Dermis blood vessel endothelial cell (primary cell): ENCODE measurements at places on chromosomes 1 and 21.

GRCh38 chr1:43443197-43443946, 10.4 kb downstream of the HYI start:
- no peak for DNase-seq

DNA sequence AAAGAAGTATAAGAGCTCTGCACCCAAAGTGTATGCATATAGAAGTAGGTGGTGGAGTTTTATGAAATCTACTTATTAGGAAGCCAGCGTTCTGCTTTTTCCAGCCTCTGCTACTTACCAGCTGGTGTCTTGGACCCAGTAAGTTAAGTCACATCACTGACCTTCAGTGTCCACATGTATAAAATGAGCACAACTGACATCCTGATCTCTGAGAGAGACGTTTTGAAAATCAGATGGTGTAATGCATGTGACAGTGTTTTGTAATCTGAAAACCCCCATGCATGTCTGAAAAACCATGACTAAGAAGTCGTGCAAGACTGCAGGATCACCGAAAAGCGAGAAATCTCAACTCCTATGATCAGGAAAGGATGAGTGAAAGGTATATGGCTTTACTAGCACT, 2.0 kb downstream of the CR1 start:
- DNase-seq = no peak

DNA sequence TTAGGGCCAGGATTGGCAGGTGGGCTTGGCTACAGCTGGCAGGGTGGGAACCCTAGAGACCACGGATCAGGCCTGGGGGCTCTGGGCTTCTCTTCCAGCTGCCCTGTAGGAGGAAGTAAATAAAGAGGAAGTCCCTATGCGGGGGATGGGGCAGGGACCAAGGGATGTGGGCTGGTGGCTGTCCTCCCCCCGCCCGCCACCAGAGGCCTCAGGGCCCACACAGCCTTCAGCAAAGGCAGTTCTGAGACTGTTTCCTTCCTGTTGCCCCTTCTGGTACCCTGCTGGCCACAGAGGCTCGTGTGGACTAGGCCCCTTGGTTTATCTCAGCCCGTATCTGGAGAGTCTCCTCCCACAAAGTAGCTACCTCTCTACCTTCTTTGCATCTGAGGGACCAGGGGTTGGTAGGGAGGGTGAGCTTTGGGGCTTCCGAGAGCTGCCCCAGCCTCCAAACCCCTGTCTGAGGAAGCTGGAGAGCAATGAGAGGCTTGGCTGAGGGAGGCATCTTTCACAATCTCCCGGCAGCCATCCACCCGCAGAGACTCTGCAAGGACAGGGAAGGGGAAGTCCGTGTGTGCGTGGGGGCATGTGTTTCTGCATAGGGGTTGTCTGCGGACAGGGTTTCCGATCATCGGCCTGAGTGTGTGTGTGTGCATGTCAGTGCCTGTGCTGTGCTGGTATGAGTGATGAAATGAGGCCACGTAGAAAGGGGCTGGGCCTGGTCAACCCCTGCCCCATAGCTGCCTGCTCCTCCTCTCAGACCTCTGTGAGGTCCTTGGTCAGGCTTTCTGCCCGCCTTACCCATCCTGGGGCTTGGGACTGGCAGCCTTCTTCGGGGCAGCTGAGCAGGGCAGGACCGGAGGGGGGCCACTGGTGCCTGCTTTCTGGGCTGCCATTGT, 12.5 kb downstream of the RPS6KA1 start:
- peak; percentile 34 for DNase-seq

GRCh38 chr1:234206651-234207284, 166.5 kb upstream of the COA6 start:
- no peak for DNase-seq

DNA sequence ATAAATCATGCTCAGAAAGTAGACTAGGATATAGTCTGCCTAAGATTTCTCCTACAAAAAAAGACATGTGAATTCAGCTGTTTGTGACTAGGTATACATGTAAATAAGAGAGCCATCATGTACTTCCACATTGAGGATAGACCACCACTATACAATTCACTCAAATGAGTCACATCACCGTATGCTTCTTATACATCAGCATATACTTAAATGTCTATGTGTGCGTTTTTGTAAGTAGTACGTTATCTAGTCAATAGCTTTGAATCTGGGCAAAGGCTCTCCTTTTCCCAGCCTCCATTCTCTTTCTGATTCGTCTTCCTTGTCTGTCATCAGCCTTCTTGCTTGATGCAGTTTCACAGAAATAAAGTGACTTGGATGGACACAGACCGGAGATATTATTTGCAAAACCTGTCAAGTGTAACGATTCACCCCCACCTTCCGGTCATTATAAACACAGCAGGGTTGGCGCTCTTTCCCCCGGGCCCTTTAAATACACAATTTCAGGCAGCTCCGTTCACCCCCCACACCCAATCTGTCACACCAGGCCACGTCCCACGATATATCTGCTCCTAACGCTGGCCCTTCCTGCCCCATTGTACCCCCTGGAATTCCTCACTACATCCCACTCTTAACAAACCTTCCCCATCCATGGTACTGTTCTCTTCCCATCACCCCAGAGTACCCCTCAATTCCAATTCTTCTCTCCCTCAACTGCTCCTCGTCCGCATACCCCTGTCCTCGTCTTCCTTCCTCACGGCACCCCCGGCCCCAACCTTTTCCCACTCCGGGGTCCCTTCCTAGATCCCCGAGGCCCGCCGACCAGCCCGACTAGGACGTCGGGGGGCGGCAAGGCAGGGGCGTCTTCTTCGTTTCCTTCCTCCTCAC, 636 bp downstream of the VAMP4 start:
- peak; percentile 48 for DNase-seq

DNA sequence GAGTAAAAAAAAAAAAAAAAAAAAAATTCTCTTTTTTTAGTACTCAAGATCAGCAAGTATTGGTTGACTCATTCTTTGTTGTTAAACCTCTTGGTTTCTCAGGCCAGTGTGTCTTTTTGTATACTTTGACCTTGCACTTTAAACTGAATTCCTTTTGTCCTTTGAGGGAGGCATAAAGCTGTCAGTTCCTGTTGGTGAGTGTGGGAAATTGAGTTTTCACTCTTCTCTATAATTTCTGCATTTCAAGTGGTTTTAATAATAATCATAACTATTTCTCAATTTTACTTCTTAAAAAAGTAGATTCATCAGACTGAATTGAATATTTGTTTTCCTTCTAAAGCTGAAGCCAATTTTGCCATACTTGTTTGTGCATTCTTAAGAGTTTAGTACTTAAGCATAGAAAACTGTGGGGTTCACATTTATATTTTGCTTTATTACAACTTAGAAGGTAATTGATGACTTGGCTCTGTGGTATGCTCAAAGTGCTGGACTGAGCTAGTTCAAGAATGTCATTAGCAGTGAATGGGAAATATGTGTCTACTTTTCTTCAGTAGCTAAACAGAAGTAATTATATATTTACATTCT, 43.4 kb downstream of the ITSN1 start:
- peak; percentile 87 for DNase-seq

GRCh38 chr1:181159451-181160140, 71.1 kb downstream of the IER5 start:
- DNase-seq = peak; percentile 81

- DNase-seq = no peak
Observed at GRCh38 chr1:115363171-115363570, 25.1 kb upstream of the NGF start.

- no peak for DNase-seq
Observed at GRCh38 chr1:178955391-178955954, 70.2 kb upstream of the FAM20B start.
